Neuronal stem cell (in vitro differentiated cells): ENCODE measurements at places on chromosomes 2 and 18.

DNA sequence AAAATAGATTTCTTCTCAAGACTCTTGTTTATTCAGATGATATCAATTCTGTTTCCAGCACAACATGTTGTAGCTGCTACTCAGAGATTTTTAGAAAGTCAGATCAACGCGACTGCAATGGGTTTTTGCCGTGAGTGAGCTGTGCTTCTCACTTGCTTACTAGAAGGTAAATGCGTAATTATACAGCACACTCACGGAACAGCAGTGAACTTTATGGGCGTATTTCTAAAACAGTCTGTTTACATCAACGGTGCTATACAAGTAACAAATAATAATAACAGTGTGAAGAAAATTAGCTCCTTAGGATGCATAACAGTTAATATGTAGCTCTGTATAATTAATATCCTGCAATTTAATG is 533.6 kb downstream of the RNF144A start:
- no peak overlapping the region for H3K4me3 ChIP-seq
- no peaks in the 10 kb centered on the region for H3K36me3 ChIP-seq
- no peak overlapping the region for H3K27ac ChIP-seq
- DNase-seq = no peak

DNA sequence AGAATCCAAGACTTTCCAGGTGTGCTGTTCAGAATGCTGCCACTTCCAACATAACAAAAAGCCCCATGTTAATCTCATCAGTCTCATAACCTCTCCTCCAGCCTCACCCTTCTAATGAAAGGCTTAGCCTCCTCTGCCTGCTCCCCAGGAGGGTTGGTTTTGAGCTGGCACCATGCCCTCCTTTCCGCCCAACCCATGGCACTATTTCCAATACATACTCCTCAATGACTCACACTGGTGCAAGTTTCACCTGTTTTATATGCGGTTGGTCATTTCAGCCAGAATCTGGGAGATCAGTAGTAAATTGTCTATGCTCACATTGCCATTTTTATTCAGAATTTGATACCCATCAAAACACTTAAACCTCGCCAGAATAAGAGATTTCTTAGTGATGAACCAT is 157.6 kb upstream of the NRP2 start:
- H3K4me1 ChIP-seq = peaks cover 6% of the 10 kb centered on the region
- no peak for DNase-seq

DNA sequence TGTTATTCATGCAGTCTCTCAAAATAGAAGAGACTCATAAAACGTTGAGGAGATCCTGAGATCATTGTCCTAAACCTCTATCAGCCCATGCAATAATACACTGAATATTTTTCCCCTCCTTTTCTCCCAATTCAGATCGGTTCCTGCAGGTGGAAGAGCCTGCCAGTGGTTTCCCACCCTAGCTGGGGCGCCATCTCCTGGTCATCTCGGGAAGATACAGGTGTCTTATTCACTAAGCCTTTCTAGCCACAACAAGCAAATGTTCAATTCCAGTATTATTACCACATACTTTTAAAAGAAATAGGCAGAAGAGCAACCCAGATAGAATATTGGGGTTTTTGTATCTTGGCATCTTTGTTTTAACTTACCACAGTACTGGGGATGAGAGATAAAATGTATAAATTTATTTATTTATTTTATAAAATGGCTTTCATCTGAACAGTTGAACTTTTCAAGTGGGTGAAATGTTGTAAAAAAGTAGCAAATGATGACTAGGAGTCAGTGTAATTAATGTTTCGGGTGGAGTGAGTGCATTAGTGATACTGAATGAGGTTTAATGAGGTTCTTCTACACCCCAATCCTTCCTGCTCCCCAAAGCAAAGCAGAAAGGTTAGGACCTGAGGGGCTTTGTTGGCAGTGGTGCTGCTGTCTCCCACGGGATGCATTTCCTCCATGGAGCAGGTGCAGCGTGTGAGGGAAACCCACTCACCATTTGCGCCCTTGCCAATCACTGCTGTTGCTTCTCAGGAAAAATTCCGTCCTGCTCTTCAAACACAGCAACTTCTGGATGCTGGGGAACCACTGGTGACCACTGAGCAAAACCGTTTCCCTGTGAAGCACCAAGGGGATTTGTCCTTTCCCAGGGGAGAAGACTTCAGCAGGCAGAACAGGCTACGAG is 147.1 kb upstream of the FHL2 start:
- peak; percentile 57 for DNase-seq
- H3K27me3 ChIP-seq = no peaks in the 10 kb centered on the region
- H3K4me3 ChIP-seq = no peak overlapping the region

DNA sequence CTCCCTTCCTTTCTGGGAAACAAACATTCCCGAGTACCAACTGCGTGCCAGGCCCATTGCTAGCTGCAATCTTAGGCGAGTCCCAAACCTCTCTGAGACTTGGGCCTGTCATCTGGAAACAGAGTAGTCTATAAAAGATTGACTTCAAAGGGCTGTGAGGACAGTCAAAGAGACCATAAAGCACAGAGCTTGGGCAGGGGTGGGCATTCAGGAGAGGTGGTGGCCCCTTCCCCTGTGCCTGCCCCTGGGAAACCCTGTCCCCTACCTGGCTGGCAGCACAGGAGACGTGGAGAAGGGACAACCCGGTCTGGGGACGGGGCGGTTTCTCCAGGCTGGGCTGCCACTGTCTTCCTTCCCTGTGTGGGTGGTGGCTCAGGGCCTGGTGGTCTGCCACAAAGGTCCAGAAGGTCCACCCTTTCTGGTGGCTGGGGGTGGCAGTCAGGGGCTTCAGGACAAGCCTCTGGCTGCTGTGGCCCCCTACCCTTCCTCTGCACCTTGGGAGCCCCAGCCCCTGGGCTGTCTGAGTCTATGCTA is 33.9 kb upstream of the FOSL2 start:
- no peak overlapping the region for H3K4me3 ChIP-seq
- H3K4me1 ChIP-seq = peaks cover 15% of the 10 kb centered on the region
- no peak overlapping the region for H3K27ac ChIP-seq
- no peak for DNase-seq
- no peaks in the 10 kb centered on the region for H3K36me3 ChIP-seq

DNA sequence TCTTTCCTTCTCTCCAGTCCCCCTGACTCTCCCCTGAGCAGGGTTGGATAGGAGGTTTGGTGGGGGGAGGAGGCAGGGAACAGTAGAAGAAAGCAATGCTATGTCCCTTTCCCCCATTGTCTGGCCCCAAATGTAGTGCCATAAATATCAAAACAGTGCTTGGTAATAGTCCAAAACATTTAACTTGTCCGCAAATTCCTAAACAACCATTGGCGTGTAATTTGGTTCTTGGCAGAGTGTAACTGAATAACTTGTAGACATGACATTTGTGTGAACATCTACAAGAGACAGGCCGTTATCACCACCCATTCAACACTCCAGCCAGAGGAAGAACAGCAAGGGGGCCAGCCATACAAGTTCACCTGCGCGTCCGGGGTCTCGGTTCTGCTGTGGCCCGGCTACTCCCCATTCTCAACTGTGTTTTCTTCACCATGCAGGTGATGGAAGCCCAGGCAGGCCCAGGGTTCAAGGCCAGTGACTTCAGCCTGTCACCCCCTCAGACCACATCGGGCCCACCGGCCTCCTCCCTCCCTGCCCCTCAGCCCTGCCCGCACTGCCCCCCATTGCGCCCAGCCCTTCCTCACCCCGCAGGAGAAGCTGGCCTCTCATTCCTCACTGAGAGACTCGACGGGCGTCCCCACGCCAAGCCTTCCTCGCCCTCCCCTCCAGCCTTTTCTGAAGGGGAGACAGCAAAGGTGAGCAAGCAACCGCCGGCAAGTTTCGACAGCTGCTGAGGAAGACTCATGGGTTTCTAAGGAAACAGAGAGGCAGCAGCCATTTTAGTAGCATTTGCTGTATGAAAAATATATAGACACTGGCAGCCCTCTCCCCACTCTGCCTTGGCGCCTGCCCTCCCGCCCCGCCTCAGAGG is 699 bp upstream of the RAPGEF4 start:
- H3K4me3 ChIP-seq = peak overlapping the region; percentile 84
- H3K27ac ChIP-seq = no peak overlapping the region
- peaks cover 24% of the 10 kb centered on the region for H3K27me3 ChIP-seq

- H3K4me3 ChIP-seq = no peak overlapping the region
- no peak for DNase-seq
- H3K36me3 ChIP-seq = peaks cover 10% of the 10 kb centered on the region
- H3K4me1 ChIP-seq = no peaks in the 10 kb centered on the region
These were observed 55.0 kb upstream of the ITM2C start for GRCh38 chr2:230809677-230810251.

DNA sequence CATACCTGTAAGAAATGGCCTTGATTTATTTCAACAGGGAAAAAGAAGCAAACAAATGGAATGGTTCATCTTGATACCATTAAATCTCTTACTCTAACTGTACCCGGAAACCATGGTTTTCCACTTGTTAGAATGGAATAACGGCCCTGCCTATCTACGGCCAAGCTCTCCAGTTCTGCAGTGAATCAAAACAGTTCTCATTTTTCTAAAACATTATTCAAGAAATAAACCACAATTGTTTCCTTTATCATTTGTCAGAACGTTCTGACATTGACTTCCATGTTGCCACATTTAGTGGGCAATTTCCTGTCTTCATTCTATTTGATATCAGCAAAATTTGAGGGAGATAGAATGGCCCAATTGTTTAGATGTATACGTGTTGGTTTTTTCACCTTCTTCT is 118.8 kb upstream of the CDH19 start:
- no peak overlapping the region for H3K27ac ChIP-seq
- H3K4me3 ChIP-seq = no peak overlapping the region
- H3K4me1 ChIP-seq = peaks cover 3% of the 10 kb centered on the region
- no peaks in the 10 kb centered on the region for H3K27me3 ChIP-seq

- DNase-seq = no peak
- H3K4me1 ChIP-seq = no peaks in the 10 kb centered on the region
- H3K36me3 ChIP-seq = no peaks in the 10 kb centered on the region
- H3K4me3 ChIP-seq = no peak overlapping the region
These were observed 34.0 kb upstream of the SLC66A3 start for GRCh38 chr2:11121099-11121822.

GRCh38 chr2:238254095-238254723 is 14.4 kb upstream of the HES6 start:
- H3K36me3 ChIP-seq = peaks cover 79% of the 10 kb centered on the region
- H3K27ac ChIP-seq = no peak overlapping the region
- no peak for DNase-seq

GRCh38 chr2:173990970-173991819 is 26.0 kb upstream of the SP3 start:
- no peaks in the 10 kb centered on the region for H3K36me3 ChIP-seq
- H3K27ac ChIP-seq = no peak overlapping the region
- no peak for DNase-seq
- H3K4me3 ChIP-seq = no peak overlapping the region
- no peaks in the 10 kb centered on the region for H3K27me3 ChIP-seq

DNA sequence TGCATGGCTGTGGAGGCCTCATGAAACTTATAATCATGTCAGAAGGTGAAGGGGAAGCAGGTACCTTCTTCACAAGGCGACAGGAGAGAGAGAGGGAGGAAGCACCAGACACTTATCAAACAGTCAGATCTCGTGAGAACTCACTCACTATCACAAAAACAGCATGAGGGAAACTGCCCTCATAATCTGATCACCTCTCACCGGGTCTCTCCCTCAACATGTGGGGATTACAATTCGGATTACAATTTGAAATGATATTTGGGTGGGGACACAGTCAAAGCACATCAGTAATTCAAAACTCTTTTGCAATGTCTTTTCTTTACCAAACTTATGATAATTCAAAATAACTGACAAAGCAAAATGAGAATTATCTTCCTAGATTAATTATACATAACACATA is 8.5 kb upstream of the CCDC68 start:
- no peak overlapping the region for H3K27ac ChIP-seq
- no peaks in the 10 kb centered on the region for H3K4me1 ChIP-seq
- H3K36me3 ChIP-seq = no peaks in the 10 kb centered on the region
- DNase-seq = no peak
- no peak overlapping the region for H3K4me3 ChIP-seq

GRCh38 chr2:45973426-45973825 is 322.0 kb downstream of the PRKCE start:
- H3K4me1 ChIP-seq = no peaks in the 10 kb centered on the region
- H3K27me3 ChIP-seq = no peaks in the 10 kb centered on the region
- no peak overlapping the region for H3K4me3 ChIP-seq
- no peak for DNase-seq

DNA sequence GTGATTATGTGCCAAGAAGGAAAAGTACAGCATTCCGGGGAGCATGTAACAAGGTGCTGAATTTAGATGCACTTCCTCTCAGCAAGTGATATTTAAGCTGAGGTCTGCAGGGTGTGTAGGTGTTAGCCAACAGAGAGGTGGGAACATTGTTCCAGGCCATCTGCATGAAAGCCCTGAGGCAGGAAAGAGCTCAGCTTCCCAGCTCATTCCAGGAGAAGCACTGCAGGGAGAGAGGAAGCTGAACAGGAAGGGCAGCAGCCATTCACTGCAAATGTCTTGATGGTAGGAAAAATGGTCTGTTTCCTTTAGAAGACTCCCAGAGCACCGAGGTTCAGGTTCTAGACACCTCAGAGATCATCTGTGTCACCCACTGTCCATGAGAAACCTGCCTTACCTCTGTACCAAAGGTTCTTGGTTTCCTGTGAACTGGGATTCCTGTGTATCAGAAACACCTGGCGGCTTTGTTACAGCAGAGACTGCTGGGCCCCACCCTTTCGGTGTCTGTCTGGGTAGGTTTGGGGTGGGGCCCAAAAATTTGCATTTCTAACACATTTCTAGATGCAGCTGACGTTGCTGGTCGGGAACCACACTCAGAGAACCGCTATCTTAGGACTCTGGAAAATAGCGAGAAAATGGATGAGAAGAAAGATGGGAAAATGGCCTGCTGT is 84.0 kb downstream of the RTN4 start:
- peaks cover 5% of the 10 kb centered on the region for H3K36me3 ChIP-seq
- no peak for DNase-seq
- H3K4me1 ChIP-seq = peaks cover 5% of the 10 kb centered on the region

- H3K27ac ChIP-seq = no peak overlapping the region
- H3K27me3 ChIP-seq = no peaks in the 10 kb centered on the region
- H3K4me3 ChIP-seq = peak overlapping the region; percentile 89
These were observed 26.3 kb upstream of the TMEM182 start for GRCh38 chr2:102735416-102736109.
